ENCODE measurements at places on chromosomes 11 and 22.
A peak's percentile ranks its signal among the peaks of the same experiment; 100 is the strongest.

DNA sequence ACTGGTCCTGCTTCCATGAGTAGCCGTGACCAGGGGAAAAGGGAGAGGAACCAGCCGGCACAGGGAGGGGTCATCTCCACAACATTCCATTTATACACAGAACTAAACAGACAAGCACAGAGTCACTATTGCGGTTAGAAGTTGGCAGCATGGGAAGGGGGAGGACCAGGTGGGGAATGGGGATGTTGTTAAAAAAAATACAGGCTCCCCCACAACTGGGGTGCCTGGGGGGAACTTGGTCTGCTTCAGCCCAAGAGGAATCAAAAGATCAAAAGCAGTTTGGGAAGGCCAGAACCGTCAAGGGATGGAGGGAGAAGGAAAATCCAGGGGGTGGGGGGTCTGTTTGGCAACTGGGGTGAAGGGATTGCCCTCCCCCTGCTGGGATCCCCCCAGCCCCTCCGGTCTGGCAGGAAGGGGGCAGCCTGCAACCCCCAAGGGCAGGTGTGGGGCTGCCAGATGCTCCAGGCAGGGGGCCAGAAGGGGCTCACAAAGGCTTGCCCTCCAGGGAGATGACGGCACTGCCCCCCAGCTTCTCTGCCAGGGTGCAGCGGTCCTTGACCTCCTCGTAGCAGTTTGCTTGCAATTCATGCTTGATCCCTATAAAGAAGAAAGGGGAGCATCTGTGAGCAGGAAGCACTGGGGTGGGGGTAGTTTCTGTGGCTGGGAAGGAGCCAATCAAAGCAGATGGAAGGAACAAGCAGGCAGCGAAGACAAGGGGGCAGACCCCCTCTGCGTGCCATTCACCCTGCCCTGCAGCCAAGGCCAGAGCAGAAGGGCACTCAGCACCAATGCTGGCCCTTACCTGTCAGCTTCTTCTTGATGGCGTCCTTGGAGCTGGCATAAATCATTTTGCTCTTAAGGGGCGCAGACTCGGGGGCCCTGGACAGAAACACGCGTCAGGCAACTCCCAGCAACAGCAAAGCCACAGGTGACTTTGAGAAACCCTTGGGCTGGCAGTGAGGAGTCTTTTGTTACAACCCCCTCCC lies 2.8 kb downstream of the CFL1 start:
- DNase-seq = no peak

GRCh38 chr11:70790671-70791300 lies 392.5 kb downstream of the CTTN start:
- no peak for DNase-seq

GRCh38 chr11:32894149-32894827 lies 1.7 kb downstream of the QSER1 start:
- peak; percentile 30 for DNase-seq

DNA sequence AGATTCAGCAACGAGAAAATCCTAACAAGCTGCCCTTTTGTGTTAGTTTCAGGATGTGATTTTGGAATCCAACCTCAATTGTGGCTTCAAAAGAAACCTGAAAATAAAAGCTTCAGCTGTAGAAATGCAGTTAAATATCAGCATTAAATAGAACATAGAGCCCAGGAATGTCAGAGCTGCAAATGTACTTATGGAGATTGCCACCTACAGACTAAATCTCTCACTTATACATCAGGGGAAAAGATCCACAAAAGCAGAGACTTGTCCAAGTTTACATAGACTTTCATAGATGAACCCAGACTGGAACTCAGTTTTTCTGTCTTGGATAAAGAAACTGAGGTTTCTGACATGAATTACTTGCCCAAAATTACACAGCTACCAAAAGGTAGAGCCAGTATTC lies 446.6 kb downstream of the DLG2 start:
- DNase-seq = no peak

DNA sequence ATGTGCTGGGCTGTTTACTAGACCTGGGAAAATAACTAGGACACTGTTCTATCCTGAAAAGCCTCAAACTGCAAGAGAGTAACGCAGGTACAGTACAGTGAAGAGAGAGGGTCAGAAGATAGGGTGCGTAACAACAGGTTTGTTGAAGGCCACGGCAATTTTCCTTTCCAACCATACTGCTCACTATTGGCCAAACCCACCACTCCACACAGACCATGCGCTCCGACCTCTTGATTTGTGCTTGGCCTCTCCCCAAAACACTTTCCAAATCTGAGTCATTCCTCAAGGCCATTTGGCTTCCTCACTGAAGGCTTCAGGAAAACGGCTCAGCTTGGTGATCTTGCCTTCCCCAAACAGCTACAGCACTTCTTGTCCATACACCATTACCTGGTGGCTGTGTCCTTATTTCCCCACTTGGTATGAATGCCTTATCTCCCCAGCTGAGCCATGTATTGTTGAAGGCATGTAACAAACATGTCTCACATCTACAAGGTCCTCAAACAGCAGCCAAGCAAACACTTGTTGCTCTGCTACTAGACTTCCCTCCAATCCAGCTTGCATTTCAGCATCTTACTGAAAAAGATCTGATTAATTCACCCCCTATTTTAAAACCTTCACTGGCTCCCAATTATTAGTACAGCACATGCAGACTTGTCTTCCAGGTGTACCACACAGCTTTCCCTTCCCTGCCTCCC lies 40.9 kb downstream of the TCF20 start:
- no peak for DNase-seq

GRCh38 chr11:8907116-8907515 lies 3.9 kb upstream of the AKIP1 start:
- no peak for DNase-seq

DNA sequence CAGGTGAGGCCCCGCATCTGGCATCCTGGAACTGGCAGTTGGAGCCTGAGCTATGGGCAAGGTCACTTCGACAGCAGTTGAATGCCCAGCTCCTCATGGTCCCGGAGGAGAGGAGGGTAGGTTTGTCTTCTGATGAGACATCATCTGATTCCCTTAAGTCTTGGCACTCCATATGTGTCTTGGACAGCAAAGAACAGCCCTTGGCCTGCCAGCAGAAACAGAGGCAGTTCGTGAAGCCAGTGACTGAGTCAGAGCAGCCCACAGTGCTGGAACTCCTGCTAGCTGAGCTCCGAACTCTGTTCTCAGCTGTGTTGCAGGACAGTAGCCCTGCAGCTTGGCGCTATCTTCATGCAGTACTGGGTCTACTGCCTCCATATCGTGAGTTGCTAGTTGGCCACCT lies 1.0 kb downstream of the DNHD1 start:
- DNase-seq = no peak

DNA sequence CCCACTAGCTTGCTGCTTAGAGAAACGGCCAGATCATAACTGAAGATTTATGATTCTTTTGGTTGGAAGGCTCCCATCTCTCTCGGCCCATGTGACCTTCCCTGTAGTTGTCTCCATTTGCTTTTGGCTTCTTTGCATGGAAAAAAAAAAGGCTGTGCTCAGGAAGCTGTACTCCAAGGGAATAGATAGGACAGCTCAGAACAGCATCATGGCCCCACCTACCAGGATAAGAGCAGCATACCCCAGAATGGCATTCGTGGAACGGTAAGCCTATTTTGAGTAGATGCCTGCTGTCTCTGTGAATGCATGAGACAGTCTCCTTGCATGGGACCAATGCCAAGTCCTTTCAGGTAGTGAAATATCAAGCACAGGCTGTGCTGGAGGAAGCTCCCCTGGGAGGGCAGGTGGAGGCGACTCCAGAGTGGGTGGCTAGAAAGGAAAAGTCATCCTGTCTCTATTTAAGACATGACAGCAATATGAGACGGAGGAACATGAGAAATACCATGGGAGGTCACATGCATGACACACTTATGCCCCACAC lies 94.1 kb upstream of the AMOTL1 start:
- no peak for DNase-seq

DNA sequence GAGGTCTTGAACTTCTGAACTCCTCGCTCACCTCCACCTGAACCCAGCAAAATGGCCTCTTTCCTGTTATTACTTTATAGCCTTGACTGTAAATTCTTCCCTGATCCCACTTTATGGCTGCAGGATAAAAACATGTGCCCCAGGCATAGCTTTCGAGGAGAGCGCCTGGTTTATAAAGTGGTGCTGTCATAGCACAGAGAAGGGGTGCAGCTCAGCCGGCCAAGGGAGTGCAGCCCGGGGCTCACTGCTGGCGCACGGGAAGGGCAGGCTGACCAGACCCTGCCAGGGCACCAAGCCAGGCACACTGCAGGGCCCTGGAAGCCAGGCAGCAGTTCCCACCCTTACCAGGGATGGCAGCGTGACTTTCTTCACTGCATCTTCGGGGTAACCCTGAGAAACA lies 50.9 kb downstream of the ISX start:
- DNase-seq = no peak

DNA sequence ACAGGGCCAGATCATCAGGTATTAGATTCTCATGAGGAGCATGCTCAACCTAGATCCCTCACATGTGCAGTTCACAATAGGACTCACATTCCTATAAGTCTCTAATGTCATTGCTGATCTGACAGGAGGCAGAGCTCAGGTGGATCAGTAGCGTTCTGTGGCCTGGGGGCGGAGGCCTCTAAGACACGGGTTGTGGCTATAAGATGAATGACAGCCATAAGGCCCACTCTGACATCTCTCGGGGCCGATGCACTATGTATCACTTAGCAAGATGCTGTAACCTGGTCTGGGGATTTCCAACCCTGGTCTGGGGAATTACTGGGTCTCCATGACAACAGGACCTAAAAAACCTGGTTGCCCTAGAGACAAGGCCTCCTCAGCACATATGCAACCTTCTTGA lies 932.7 kb downstream of the TBC1D22A start:
- no peak for DNase-seq

GRCh38 chr22:42528591-42529307 lies 9.2 kb upstream of the RRP7A start:
- DNase-seq = no peak

GRCh38 chr11:134801570-134801969 lies 389.5 kb upstream of the B3GAT1 start:
- DNase-seq = no peak

- DNase-seq = no peak
Measured at GRCh38 chr22:20273758-20274181, 5.7 kb upstream of the RTN4R start.

Measured in T-helper 2 cell treated with Interferon-gamma antibody and Interleukin-4, amounts not matched to agents 5 μg/mL and 100 μg/mL, for 36 hours (primary cell).